ENCODE measurements at places on chromosomes 3 and 15.

- no peak for DNase-seq
Measured at GRCh38 chr15:39596358-39597051, 15.6 kb downstream of the THBS1 start.

GRCh38 chr3:112635674-112636073, 5.3 kb downstream of the CCDC80 start:
- DNase-seq, result no peak

DNA sequence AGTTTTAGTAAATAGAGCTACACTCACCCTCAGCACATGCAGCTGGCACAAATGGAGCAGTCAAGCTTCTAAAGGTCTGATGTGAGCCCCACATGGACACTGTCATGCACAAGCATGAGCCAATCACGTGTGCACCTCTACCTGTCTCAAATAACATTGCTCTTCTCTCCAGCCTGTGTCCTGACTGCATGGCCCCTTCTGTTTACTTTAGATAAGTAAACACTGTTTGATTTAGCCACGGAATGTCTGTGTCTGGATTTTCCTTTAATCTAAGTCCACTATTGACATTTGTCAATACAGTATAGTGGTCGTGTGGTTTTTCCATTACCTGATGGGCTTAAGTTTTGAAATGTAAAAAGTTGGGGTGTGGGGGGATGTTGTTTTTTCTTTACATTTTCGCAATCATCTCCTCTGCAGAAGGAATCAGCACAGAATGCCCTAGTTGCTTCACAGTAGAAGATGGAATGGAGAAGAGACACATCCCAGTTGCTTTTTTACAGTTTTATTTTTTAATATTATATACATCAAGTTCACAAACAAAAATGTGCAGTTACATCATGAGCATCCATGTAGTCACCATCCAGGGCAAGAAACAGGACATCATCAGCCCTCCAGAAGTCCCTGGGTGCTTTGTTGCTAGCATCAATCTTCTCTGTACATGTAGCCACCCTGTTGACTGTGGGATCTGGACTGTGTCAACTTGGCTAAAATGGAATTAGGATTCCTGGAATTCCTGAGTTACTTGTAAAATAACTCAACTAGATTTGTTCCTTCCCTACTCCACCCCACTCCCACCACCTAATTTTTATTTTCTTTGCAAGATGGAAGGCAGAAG, 146.1 kb downstream of the UACA start:
- no peak for DNase-seq

- no peak for DNase-seq
Measured at GRCh38 chr3:10976770-10977169, 15.8 kb upstream of the SLC6A1 start.

- no peak for DNase-seq
Measured at GRCh38 chr15:63189941-63190768, 749 bp downstream of the RAB8B start.

- DNase-seq, result no peak
Measured at GRCh38 chr3:100402256-100402655, 917 bp downstream of the LNP1 start.

DNA sequence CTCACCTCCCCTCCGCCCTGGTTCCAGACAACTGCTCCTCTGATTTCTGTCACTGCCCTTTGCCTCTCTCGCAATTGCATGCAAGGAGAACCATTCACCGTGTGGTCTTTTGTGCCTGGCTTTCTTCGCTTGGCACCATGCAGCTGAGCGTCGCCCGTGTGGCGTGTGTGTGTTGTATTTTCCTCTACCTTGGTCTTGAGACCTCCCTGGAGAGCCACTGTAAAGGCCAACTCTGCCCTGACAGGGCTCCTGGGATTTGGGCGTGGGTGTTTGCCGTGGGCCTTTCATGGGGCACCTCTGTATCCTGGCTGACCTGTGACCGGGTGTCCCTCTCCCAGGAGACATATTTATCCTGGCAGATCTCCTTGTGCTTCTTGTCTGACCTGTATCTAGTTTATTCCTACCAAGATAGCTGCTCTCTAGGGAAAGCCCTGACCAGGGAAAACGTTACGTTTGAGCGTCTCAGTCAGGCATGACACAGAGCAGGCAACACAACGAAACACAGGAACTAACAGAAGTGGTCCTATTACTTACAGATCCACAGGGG, 2.0 kb upstream of the PIGZ start:
- no peak for DNase-seq

- no peak for DNase-seq
Measured at GRCh38 chr3:145776782-145777408, 384.1 kb downstream of the PLOD2 start.

GRCh38 chr3:119862616-119863015, 80.7 kb downstream of the NR1I2 start:
- DNase-seq, result no peak

DNA sequence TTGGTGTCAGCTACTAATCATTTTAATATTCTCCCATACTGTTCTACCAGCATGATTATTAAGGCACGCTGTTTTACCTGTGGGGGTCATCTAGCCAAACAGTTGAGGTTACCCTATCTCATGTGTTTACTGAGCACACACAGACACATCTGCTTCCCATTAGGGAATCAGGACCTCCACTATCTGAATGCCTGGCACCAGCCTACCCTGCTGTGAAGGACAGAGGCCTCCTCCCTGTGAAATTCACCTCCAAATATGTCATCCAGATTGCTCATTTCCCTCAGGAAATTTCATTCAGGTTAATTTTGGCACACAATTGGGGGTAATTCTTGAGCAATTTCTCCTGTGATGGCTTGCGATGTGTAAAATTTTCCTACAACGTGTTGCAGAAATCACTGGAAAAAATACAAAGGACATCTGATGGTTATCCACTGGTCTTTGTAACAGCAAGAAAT, 155.6 kb upstream of the NR2E3 start:
- no peak for DNase-seq

GRCh38 chr3:14788644-14789043, 30.1 kb upstream of the FGD5 start:
- DNase-seq, result no peak

DNA sequence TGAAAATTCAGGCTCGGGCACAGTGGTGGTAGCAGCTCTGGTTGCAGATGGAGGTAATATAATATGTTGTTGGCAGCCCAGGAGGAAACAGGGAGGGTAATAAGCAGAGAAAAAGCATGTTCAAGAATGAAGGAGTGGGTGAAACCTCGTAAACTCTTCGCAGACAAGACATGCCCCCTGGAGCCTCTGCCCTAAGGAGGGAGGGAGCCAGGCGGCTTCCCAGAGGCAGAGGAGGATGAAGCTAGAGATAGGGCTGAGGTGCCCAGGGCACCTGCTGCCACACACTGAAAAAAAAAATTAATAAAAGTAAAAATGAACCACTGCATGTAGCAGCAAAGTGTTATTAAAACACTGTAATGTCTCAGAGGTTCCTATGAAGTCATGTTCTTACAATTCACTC, 137.3 kb downstream of the FOXP1 start:
- no peak for DNase-seq

DNA sequence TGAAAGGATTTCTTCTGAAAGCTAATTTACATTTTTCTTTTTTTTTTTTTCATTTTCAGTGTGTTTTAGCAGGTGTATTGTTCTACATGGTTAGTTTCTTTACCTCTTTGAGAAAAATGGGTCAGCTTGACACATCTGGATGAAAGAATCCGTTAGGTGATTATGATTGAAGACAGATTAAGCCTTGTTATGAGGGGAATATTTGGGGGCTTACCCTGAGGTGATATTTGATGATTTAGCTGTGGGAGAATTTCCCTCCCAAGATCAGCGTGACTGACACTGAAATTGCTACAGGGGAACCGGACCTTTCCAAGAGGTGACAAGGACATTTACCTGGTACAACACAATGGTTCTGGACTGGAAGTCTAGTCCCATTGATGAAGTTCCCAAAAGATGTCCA, 147.5 kb downstream of the NFKBIZ start:
- no peak for DNase-seq

GRCh38 chr3:148648685-148649352, 48.9 kb upstream of the AGTR1 start:
- DNase-seq, result no peak

- DNase-seq, result no peak
Measured at GRCh38 chr3:49620728-49621127, 53.4 kb upstream of the APEH start.

- DNase-seq, result no peak
Measured at GRCh38 chr15:77825546-77825945, 192.8 kb upstream of the LINGO1 start.

DNA sequence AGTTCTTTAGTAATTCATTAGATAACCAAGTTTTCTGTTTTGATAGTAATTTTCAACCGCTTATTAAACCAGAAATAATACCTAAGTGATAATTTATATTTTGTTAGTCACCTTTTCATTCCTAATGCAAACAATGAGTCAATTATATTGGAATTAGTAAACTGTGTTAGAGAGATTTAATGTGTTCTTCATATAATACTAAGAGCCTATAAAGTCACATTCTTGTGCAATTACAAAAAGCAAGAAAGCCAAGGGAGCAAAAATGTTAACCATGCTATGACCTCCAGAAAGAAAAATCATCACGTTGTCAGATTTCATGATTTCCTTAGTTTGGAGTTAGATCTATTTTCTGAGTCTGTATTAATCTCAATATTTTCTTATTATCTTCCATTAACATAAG, 108.8 kb upstream of the SAMMSON start:
- DNase-seq, result no peak

GRCh38 chr3:186487819-186488218, 56.4 kb downstream of the CRYGS start:
- DNase-seq, result no peak

- no peak for DNase-seq
Measured at GRCh38 chr15:37099319-37100108, 835 bp downstream of the MEIS2 start.

- no peak for DNase-seq
Measured at GRCh38 chr3:130725746-130726145, 20.9 kb downstream of the PIK3R4 start.

DNA sequence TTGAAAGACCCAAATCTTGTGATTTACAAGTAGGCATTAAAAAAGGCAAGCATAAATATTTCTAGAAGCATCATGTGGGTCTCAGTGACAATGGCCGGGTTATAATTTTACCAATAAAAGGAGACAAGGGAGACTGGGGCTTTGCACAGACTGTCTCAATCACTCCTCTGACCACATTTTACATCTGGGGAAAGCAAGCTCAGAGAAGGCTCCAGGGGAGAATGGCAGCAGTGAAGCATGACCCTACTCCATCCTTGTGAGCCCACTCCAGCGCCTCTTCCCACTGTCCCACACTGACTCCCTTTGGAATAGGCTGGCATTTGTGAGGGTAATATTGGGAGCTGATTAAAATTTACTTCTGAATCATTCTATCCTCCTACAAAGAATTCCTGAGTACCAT, 61.8 kb downstream of the SATB1 start:
- no peak for DNase-seq

GRCh38 chr3:117811786-117812185, 1102.2 kb downstream of the TUSC7 start:
- no peak for DNase-seq

DNA sequence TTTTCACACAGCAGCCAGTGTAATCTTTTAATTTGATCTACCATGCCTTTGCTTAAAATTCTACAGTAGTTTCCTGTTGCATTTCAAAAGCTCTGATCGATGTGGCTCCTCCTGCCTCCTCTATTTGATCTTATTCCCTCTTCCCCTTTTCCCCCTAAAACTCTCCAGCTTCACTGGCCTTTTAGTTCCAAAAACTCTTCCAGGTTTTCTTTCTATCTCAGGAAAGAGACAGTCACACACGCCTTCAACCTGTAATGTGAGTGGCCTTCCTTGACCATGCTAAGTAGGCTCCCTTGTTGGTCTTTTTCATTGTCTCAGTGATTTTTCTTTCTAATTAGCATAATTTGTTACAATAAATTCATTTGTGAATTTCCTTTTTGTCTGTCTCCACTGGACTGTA, 985 bp downstream of the TEX9 start:
- no peak for DNase-seq

DNA sequence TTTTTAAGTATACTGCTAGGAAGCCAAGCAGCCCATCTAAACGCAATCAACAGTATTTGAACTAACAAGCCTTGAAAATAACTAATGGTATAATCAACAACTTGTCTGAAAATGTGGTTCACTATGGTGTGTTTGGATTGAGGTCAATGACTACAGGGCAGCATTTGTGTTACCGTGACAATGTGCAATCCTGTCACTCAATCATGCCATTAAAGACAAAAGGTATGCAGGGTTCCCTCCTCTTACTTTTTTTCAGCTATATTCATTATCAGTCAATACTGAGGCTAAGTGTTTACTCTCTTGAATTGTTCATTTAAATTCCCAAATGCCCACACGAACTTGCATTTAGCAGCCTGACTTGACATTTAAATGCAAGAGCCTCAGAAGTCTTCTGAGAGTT, 1099.3 kb upstream of the EPHA6 start:
- no peak for DNase-seq

DNA sequence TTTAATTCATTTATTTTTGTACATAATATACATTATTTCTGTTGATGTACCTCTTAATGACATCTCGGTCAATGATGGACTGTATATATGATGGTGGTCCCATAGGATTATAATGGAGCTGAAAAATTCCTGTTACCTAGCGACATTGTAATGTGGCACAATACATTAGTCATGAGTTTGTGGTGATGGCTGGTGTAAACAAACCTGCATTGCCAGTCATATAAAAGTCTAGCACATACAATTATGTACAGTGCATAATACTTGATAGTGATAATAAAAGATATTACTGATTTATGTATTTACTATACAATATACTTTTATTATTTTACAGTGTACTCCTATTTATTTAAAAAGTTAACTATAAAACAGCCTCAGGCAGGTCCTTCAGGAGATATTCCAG, 15.1 kb downstream of the TTC14 start:
- DNase-seq, result no peak

DNA sequence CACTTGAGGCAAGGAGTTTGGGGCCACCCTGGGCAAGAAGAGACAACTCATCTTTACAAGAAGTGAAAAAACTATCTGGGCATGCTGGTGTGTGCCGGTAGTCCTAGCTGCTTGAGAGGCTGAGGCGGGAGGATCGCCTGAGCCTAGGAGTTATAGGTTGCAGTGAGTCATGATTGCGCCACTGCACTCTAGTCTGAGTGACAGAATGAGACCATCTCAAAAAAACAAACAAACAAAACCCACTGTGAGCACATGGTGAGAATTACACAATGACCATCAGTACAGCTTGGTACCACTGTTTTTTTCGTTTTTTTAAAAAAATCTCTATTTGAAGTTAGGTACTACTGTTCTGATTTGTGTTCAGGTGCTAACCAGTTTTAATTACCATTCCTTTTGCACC, 13.6 kb downstream of the VPS39 start:
- DNase-seq, result no peak

GRCh38 chr15:58546066-58546591, 114.3 kb downstream of the LIPC start:
- no peak for DNase-seq

Data from T-helper 2 cell treated with Interferon-gamma antibody and Interleukin-4, amounts not matched to agents 5 μg/mL and 100 μg/mL, for 36 hours (primary cell).